Fibroblast of skin of right biceps (primary cell): ENCODE measurements at places on chromosomes 16 and 17.

DNA sequence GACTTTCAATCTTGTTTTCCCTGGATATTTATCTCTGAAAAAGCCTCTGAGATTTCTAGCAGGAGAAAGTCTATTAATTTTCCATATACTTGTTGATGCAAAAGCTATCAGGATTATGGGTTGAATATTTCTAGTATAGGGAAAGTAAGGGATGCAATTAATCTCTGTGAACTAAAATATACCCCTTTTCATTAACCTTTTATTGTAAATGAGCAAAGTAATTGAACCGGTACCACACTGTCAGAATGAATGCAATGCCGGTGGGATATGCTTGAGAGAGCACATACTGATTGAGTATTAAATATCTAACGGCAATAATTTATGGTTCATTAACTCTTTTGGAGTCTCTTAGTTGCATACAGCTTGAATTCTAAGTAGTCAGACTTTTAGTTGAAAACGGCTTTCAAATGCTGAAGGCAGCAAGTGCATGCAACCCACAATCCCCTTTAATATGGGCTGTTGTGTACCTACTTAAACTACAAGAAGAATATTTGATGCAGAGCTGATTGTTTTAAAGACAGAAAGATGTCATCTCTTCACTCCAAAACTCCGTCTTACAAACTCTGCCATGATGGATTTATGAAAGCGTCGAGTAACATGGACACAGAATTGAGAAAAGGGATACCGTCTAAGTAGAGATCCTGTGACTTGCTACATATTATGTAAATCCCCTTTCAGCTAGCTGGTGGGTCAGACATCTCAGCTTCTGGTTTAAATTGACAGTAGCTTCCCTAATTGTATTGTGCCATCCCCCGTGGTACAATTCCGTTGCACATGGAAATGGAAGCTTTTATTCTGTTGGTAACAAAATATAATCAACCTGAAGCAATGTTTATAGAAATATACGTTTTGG is 141.3 kb upstream of the CDH8 start:
- no peak for DNase-seq

DNA sequence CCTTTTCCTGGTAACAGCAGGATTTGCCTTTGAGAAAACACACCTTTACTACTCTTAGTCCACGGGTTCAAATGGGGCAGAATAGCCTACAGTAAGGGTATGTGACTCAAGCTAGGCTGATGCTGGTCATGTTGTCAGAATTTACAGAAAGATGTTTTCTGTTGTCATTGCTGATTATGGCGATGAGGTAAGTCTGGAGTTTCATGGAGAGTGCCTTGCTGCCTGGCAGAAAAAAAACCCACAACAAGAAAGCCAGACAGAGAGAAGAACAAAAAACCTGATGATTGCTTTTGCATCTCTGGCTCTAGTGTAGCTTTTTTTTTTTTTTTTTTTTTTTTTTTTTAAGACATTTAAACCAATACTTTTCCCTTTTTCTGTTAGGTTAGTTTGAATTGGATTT is 47.9 kb downstream of the SLC6A4 start:
- DNase-seq: no peak

DNA sequence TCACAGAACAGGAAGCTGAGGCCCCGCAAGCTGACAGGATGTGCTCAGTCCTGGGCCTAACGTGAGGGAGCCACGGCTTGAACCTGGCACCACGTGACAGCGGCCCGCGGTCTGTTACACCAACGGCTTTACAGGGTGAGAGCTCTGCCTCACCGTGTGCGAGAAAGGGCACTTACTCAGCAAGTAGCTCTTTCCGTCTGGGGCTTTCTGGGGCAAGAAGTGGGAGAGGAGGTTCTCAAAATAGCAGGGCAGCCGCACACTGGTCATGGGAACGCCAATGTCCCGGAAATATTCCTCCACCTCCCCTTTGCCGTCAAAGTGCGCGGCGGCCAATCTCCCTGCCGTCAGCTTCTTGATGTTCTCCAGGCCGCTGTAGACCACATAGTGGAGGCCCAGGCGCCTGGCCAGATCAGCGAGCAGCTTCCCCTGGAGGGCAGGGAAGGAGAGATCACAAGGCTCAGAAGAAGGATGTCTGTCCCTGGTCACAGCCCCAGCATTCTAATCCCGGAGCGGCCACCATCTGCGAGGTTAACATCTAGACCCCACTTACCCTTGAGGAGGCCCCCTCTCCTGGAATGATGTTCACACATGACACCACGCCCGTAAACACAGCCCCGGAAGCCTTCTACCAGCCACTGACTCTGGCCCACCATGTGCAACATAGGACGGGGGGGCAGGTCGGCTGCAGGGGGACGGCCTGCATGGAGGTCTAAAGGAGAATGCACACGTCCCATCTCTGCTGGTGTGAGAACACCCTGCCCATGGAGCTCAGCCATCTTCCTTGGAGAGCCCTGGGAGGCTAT is 8.2 kb downstream of the NMRAL1 start:
- DNase-seq: no peak

DNA sequence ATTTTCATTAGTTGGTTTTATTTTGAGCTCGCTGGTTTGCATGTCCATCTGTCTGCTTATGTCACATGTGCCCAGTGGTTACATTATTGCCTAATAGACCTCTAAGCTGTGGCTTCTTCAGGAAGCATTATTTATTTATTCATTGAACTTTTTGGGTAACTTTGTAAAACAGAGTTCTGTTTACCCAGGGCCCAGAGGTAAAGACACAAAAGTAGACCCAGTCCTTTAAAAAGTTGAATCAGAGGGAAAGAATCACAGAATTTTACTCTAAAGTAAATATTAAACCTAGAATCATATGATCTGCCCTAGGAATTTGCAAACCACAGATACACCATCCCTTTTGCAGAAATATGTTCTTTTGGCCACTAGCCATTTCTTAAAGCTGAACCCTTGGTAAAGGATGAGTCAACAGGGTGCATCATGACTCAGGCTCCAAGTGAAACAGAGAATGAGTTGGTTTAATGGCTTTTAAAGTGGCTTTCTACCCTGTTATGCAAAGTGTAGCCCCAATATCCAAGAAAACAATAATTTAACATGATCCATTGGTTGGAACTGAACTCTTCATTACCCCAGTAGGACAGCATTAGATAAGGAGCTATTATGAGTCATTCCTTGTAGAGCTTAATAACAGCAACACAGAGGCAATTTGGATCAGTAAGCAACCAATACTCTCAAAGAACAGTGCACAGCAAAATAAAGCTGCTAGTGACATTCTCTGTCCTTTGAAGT is 236.3 kb downstream of the KCNJ2 start:
- peak; percentile 97 for DNase-seq

DNA sequence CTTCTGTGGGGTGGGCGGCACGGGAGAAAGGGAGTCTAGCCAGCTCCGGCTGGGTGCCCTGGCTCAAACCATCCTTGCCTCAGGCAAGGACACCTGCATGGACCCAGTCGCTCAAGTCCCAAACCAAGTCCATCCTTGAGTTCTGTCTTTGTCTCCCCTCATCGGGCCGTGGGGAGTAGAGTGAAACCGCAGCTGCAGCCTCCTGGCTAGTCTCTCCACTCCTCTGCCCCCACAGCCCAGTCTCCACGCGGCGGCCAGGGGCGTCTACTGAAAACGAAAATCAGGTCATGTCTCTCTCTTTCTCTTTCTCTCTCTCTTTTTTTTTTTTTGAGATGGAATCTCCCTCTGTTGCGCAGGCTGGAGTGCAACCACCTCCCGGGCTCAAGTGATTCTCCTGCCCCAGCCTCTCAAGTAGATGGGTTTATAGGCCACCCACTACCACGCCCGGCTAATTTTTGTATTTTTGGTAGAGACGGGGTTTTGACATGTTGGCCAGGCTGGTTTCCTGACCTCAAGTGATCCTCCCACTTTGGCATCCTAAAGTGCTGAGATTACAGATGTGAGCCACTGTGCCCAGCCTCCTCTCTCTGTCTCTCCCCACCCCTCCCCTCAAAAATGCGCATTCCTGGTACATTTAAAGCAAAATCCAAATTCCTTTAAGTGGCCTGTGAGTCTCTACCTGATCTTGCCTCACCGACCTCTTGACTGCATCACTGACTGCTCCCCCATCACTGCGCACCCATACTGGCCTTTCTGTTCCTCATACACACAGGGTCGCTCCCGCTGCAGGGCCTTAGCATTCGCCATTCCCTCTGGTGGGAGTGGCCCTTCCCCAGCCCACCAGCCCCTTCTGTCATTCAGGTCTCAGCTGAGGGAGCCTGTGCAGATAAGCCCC is 17.7 kb upstream of the RMI2 start:
- DNase-seq: no peak

- DNase-seq: peak; percentile 12
These were observed 2.8 kb upstream of the PPP1R27 start for GRCh38 chr17:81837641-81838040.

- DNase-seq: no peak
These were observed 159.5 kb downstream of the MSI2 start for GRCh38 chr17:57415751-57416207.

DNA sequence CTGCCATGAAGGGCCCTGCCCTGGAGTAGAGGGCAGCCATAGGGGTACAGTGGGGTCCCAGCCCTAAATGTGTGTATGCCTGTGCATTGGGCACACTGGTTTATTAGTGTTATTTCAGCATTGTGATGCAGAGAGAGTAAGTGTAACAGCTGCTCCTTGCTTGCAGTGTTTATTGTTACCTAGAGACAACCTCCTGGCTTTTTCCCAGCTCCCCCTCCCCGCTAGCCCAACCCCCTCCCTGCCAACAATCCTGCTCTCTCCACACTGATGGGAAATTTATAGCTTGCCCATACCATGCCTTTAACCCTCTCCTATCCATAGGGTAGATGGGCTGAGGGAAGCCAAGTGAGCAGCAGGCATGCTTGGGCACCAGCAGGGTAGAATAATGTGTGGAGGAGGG is 51.3 kb downstream of the NEUROD2 start:
- DNase-seq: no peak

DNA sequence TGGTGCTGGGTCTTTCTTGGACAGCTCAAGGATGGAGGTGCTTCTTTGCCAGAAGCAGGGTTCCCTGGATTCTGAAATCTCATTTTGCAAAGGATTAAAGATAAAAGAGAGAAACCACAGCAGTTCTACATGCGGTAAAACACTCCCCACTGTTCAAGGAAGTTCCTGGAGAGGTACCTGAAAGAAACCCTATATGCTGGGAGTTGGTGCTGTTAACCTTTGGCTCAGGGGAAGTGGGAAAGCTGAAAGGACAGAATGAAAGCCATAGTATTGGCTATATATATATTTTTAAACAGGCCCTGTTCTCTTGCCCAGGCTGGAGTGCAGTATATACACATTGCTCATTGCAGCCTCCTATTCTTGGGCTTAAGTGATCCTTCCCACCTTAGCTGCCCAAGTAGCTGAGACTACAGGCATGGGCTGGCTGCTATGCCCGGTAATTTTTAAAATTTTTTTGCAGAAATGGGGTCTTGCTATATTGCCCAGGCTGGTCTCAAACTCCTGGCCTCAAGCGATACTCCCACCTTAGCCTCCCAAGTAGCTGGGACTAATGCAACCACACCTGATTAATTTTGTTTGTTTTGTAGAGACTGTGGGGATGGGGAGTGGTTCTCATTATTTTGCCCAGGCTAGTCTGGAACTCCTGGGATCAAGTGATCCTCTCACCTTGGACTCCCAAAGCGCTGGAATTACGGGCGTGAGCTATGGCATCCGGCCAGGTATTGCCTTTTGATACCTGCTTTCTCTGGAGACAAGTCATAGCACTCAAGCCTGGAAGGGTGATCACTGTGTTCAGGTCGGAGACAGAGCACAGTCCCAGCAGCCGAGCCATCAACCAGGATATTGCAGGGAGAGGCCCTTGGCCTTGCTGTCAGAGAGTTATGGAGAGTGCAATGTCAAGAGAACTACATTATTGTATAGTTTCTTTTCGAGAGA is 55.2 kb downstream of the MSI2 start:
- no peak for DNase-seq

- DNase-seq: no peak
These were observed 3.9 kb downstream of the ZNF750 start for GRCh38 chr17:82835766-82836512.

GRCh38 chr16:74747-75334 is 2.4 kb upstream of the RHBDF1 start:
- DNase-seq: no peak

DNA sequence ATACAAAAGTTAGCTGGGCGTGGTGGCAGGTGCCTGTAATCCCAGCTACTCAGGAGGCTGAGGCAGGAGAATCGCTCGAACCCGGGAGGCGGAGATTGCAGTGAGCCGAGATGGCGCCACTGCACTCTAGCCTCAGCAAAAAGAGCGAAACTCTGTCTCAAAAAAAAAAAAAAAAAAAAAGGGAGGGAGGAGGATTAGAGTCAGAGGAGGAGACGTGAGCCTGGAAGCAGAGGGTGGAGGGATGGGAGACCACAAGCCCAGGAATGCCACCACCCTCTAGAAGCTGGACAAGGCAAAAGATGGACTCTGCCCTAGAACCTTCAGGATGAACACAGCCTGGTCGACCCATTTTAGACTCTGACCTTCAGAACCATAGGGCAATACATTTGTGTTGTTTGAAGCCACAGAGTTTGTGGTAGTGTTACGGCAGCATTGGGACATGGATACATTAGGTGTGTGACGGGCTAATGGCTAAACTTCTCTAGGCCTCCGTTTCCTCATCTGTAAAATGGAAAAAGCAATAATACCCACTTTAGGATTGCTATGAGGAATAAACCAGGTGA is 2.1 kb upstream of the SMIM22 start:
- DNase-seq: no peak
